HS-5 (cell line): ENCODE measurements at places on chromosomes 4 and X.

GRCh38 chrX:129875669-129876068 lies 30.3 kb upstream of the UTP14A start:
- DNase-seq = peak; percentile 55

GRCh38 chr4:95290702-95291101 lies 258.1 kb downstream of the UNC5C start:
- DNase-seq = no peak

DNA sequence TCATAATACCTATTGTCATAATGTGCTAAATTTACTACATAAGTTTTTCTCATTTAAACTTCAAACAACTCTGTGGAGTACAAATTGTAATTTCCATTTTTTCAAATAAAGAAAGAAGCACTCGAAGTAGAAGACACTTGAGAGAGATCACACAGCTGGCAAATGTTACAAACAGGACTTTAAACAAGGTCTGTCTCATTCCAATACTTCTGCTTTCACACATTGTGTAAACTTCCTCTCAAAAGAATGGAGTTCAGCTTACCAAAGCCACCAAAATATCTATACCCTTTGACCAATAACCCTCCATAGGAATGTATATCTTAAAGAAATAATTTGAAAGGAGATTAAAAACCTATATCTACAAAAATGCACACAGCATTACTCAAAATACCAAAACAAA lies 88.3 kb downstream of the OPHN1 start:
- no peak for DNase-seq

GRCh38 chr4:133759428-133759827 lies 442.2 kb downstream of the PABPC4L start:
- no peak for DNase-seq

DNA sequence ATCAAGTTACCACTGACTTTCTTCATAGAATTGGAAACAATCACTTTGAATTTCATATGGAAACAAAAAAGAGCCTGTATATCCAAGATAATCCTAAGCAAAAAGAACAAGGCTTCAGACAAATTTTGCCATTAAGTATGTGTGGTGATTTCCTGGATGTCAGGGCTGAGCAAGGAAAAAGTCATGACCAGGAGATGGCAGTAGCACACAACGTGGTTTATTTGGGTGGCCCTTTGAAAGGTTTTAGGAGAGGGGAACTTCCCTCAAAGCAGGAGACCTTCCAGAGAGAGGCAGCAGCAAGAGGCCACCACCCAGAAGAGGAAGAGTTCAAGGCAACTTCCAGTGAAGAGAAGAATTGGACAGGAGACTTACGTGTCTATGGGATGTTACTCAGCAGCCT lies 18.1 kb upstream of the ZXDB start:
- DNase-seq = no peak

- no peak for DNase-seq
These were observed 23.2 kb upstream of the SOD3 start for GRCh38 chr4:24772061-24772705.

DNA sequence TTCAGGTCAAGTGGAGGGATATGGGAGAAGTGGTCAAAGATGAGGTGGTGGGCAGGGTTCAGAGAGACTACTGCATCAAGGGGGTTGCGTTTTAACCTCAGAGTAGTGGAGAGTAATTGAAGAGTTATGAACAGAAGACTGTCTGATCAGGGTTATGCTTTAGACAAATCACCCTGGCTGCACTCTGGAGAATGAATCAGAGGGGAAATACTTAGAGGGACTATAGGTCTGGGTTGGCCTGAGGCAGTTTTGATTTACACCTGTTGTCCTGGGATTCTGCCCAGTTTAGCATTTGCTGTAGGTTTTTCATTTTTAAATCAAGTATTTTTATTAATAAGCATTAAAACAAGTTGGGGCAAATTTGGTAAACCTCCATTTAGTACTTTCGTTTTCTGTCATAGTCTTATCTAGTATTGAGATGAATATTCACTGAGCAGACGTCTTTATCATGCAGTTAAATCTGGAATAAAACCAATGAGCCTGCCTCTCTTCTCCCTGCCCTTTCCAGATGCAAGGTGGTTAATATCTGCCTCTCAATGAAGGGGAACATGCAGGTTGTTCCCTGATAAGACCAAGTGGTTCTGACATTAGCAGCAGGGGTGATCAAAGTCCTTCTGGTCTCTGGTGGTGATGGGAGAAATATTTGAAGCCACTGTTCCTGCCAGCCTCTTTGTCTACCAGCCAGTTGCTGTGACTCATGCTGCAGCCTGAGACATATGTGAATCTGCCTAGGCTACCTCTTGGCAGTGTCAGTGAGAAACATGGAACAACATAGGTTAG lies 116.0 kb upstream of the RPS6KA3 start:
- no peak for DNase-seq

DNA sequence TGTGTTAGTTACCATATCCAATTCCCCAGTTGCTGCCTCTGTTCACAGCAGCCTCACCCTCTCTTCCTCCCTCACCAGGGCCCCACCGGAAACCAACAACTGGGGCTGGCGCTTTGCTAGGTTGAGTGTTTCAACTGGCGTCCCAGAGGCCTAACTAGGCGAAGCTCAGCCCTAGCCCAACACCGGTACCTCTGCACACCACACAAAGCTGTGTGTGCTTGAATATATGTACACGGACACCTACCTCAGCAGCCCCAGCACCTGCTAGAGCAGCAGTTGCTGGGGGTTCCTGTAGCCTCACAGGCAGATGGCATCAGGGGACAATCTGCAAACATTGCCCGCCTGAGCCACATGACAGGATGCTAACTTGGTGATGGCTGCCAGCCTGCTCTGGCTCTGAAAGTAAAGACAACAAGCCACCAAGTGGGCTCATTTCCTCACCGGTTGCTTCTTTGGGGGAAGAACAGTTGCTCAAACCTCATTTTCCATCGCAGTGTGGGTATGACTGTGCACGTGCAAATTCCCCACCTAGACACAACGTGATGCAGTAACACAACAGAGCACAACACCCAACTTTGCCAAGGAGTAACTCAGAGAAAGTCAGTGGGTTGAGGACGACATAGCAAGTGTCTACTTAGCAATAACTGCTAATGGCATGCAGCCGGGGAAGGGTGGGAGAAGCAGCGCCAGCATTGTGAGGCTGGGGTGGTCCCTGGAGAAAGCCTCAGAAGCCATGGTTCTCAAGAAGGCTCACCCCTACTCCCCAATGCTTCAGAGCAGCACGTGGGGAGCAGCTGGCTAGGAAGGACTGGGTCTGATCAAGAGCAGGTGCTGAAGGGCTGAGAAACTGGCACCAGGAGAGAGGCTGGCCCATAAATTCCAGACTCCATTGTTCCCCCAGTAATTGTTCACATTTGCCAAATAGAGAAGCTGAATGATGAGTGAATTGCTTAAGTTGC lies 139.5 kb downstream of the SH3KBP1 start:
- no peak for DNase-seq

- DNase-seq = no peak
These were observed 172.8 kb upstream of the DCAF12L2 start for GRCh38 chrX:126338916-126339315.

DNA sequence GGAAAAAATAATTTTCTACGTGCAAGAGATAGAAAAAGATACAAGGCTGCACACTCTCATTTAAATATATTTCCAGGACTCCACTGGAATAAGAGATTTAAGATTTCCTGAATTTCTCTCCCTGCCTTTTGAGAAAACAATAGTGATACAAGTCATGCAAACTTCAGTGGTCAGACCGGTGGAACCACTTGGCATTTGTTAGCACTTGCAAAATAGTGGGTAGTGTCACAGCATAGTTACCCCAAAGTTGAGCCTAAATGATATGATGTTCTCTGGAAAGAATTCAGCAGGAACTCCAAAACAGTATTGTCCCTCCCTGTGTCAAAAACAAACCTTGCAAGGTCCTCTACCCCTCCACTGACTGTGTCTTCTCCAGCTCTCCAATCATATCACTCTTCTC lies 102.3 kb downstream of the ANKRD50 start:
- DNase-seq = no peak

DNA sequence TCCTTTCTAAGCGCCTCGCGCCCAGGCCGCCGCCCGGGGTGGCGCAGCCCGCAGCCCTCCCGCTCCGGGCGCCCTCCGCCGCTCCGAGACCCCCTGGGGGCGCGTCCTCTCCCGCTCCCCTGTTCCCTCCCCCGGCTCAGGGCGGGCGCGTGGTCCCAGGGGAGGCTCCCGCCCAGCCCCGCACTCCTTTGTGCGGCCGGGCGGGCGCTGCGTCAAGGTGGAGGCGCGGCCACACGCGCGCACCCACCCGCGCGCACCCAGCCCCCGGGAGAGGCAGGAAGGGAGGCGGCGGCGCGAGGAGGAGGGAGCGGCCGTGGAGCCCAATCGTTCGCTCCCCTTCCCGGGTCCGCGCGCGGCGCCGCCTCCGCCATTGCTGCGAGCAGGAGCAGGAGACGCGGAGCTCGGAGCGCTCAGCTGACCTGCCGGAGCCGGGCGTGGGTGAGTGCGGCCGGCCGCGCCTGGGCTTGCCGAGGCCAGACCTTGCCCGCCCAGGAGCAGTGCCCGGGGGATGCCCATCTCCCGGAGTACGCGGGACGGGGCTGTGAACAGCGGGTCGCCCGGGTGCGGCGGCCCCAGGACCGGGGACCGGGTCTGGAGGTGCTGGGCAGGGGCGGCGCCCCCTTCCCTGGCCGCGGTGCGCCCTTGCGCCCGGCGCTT lies at the start of gene NSG1:
Gene NSG1 (plus strand): TSS at position 367 of the 657 bp plus-strand sequence. CDS start 528 bp downstream, outside the sequence.
- DNase-seq = no peak

DNA sequence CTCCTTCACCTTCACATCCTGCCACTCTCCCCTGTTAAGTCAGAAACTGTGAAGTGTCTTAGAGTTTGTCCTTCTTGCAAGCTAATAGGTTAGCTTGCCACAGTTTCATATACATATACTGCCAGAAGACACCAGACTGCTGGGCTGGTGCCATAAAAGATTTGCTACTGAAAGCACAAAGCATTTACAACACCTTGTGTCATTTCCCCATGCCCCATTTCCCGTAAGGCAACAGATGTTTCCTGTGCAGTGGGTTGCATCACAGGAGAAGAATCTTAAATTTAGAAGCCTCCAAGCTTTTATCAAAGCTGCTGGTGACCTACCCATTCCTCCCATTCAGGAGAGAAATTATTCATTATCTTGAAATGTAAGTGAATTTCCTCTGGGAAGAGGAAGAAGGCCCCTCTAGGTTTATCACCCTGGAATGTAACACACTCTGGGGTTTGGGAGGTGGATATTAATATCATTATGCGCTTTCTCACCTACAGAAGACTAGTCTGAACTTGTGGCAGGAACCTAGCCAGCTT lies 34.5 kb upstream of the RAB33B start:
- peak; percentile 74 for DNase-seq
